ENCODE measurements at places on chromosomes 11 and 22. TPM values are rescaled to one million over a fixed set of nuclear protein-coding genes. Genes with fewer than 3 reads are reported as not detected.

The OR2D2 gene
- total RNA-seq = not detected

The BIRC3 gene
- 8.7 TPM for total RNA-seq

The OR51B4 gene
- total RNA-seq = not detected

The NLRP14 gene
- not detected for total RNA-seq

The LINC01488 gene
- total RNA-seq = not detected

The TUBA8 gene
- 1.3 TPM for total RNA-seq

- DNase-seq = peak; percentile 44
These were observed 22.1 kb downstream of the LMO2 start for GRCh38 chr11:33869481-33870422.

- peak; percentile 28 for DNase-seq
These were observed 18.1 kb upstream of the RELT start for GRCh38 chr11:73358071-73358470.

- no peak for DNase-seq
These were observed 92.3 kb upstream of the SEPTIN5 start for GRCh38 chr22:19622061-19622441.

- DNase-seq = no peak
These were observed 47.3 kb downstream of the PRDM11 start for GRCh38 chr11:45193695-45194094.

- no peak for DNase-seq
These were observed 10.8 kb downstream of the ST14 start for GRCh38 chr11:130170345-130170744.

DNA sequence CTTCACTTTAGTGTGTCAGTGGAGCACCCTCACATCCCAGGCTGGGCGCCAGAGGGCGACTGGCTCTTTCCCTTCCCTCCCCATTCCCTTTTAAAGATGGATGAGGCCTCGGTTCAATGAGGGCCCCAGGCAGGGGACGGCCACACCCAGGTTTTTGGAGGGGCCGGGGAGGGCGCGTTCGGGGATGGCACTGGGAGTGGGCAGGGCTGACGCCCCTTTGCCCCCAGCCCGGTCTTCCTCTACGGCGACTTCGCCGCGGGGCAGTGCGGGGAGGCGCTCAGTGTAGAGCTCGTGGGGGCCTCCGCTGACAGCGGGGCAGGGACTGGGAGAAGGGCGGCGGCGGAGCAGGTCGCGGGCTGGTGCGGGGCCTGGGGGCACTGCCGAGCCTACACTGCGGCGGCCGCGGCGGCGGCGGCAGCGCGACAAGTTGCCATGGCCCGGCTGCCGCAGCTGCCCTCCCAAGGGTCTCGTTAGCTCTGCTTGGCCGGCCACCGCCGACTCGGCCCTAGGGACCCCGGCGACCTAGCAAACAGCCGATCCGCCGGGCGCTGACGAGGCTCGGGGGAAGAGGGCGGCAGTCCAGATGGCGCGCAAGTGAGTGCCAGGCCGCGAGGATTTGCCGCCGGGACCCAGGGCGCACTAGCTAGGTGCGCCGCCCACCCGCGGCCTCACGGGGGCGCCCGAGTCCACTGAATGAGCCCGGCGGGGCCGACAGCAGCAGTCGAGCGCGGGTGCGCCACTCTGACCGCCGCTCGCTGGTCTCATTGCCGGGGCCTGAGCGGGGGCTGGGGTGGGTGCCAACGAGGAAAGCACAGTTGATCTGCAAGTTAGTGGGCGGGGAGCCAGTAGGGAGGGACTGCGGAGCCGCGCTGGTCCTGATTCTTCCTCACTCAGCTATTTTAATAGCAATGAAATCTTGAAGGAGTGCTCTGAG, 92.7 kb downstream of the RRM1 start:
- DNase-seq = peak; percentile 73

DNA sequence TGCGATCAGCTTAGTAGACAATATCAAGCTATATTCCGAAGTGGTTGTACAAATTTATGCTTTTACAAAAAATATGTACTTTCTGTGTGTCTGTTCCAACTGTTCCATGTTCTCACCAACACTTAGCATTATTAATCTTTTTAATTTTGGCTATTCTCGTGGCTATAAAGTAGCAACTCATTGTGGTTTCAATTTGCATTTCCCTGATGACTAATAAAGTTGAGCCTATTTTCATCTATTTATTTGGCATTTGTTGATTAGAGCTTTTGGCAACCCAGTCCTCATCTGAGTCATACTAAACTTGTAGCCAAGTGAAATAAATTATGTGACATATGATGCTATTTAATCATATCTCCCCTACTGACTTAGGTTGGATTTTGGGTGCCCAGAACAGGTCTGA, 115.9 kb downstream of the FBXO7 start:
- peak; percentile 89 for DNase-seq

GRCh38 chr11:23263466-23263865, 403.2 kb upstream of the CCDC179 start:
- DNase-seq = peak; percentile 31

DNA sequence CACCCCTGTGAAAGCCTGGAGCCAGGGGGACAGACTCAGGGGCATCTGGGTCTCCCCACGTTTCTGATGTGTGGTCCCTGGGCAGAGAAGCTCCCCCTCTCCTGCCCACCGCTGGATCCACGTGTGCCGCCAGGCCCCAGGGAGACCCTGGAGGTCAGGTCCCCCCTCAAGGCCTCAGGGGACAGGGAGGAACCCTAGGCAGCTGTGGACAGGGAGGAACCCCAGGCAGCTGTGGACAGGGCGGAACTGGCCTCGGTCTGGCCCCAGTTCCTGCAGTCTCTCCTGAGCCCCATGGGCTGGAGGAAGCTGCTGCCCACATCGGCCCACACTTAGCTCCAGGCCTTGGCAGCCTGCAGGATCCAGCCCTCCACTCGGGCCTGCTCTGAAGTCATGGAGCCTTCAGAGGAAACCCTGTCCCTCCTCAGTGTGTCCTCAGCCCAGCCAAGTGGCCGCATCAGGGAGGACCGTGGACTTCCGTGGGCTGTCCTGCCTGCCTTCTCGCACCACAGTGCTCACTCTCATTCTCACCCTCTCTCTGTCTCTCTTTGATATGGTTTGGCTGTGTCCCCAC, 127.7 kb downstream of the BRD1 start:
- no peak for DNase-seq
